Activated CD8-positive, alpha-beta memory T cell treated with anti-CD3 and anti-CD28 coated beads, Interleukin-2, amount 10 ng/mL, durations not matched to agents 7 days and 5 days (primary cell): ENCODE measurements at places on chromosomes 5 and 9.

GRCh38 chr9:133894377-133895321, 97.5 kb downstream of the VAV2 start:
- H3K27ac ChIP-seq: no peak overlapping the region
- no peak overlapping the region for H3K4me3 ChIP-seq
- H3K27me3 ChIP-seq: no peaks in the 10 kb centered on the region
- H3K36me3 ChIP-seq: no peaks in the 10 kb centered on the region

GRCh38 chr5:154084062-154084639, 45.4 kb downstream of the MFAP3 start:
- no peak overlapping the region for H3K4me3 ChIP-seq
- DNase-seq: no peak
- no peaks in the 10 kb centered on the region for H3K36me3 ChIP-seq
- H3K27me3 ChIP-seq: no peaks in the 10 kb centered on the region

- no peaks in the 10 kb centered on the region for H3K36me3 ChIP-seq
- H3K27ac ChIP-seq: peak overlapping the region; percentile 70
- peaks cover 3% of the 10 kb centered on the region for H3K27me3 ChIP-seq
- peaks cover 60% of the 10 kb centered on the region for H3K4me1 ChIP-seq
Observed at GRCh38 chr9:137030538-137031527, 1.1 kb downstream of the FUT7 start.

GRCh38 chr9:28456861-28457260, 883.6 kb upstream of the C9orf72 start:
- no peak overlapping the region for H3K4me3 ChIP-seq
- no peaks in the 10 kb centered on the region for H3K36me3 ChIP-seq
- no peak overlapping the region for H3K27ac ChIP-seq
- no peaks in the 10 kb centered on the region for H3K27me3 ChIP-seq

- H3K4me1 ChIP-seq: peaks cover 54% of the 10 kb centered on the region
- H3K27ac ChIP-seq: peak overlapping the region; percentile 88
- H3K36me3 ChIP-seq: peaks cover 9% of the 10 kb centered on the region
- peaks cover 30% of the 10 kb centered on the region for H3K27me3 ChIP-seq
- peak; percentile 47 for DNase-seq
- H3K4me3 ChIP-seq: peak overlapping the region; percentile 94
Observed at GRCh38 chr9:99822806-99823591, 1.3 kb downstream of the NR4A3 start.
